Choroid plexus epithelial cell (primary cell): ENCODE measurements at places on chromosomes 4 and X.

DNA sequence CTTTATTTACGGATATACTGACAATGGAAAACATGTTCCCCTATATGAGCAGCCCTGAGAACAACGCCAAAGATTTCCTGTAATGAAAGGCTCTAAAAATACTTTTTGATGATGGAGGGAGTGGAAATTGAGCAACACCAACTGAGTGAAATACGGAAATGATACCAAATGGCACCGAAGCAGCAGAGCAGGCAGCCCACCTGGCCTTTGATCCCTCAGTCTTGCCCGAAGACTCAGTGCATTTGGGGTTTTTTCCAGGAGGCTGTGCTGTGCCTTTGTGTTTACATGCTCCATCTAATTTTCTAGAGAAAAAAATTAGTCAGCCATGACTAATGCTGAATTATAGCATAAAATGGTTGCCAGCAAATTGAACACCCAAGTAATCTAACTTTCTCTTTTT lies 169.9 kb upstream of the RBPJ start:
- no peak for DNase-seq

DNA sequence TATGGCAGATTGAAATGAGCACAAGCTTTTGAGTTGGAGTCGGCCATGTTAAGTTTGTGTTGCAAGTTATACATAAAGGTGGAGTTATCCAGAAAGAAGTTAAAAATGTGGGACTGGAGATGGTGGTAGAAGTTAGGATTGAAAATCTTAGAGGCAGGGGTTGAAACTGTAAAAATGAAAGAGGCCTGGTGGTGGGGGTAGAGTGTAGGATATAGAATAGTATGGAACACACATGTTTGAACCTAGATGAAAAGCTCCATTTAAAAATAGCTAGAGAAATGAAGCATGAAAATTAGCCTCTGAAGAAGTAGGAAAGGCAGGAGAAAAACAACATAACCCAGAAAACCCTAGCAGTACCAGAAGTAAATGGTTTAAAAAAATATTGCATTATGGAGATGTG lies 131.8 kb upstream of the ENPEP start:
- DNase-seq = peak; percentile 68

- DNase-seq = peak; percentile 50
Observed at GRCh38 chrX:826448-826847, 195.9 kb downstream of the SHOX start.

GRCh38 chr4:71732706-71733105 lies 51.2 kb downstream of the GC start:
- DNase-seq = peak; percentile 55

- no peak for DNase-seq
Observed at GRCh38 chr4:77124576-77124975, 32.4 kb upstream of the CCNG2 start.

DNA sequence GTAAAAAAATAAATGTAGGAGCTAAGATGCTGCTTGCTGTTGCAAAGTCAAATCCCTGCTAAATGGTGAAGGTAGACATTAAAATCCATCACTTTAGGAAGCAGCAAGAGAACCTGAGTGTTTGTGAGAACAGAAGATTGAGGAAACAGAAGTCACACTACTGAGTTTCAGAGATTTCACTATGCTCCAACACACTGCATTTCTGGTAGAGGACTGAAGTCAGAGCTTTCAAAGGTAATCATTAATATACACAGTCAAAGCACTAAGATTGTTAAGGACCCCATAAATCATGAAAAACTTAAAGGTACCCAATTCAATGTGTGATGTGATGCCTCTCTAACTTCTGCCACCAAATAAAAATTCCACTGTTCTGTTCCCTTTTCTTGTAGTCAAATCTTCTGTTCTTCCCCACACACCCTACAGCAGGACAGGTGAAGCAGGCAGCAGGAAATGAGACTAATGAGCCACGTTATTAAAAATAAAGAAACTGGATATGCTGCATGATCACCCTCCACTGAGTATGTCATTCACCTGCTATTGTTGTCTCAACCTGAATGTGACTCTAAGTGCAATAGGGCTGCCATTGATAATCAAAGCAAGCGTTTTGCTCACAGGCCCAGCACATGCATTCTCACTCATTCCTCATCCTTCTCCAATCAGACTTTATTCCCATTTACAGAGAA lies 28.9 kb upstream of the APELA start:
- DNase-seq = no peak

DNA sequence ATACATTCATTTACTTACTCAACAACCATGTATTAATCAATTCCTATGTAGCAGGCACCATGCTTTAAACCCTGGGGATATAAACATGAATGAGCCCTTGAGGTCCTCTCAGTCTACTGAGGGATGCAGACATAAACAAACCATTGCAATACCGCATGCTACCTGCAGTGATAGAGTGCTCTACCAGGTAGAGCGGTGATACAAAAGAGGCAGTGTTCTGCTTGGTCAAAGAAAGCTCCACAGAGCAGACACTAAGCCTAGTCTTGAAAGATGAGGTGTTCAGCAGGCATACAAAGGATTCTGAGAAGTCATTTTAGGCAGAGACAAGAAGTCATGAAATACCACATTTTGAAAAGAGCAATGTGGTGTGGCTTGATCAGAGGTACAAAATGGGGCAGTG lies 26.9 kb upstream of the AMOT start:
- no peak for DNase-seq

DNA sequence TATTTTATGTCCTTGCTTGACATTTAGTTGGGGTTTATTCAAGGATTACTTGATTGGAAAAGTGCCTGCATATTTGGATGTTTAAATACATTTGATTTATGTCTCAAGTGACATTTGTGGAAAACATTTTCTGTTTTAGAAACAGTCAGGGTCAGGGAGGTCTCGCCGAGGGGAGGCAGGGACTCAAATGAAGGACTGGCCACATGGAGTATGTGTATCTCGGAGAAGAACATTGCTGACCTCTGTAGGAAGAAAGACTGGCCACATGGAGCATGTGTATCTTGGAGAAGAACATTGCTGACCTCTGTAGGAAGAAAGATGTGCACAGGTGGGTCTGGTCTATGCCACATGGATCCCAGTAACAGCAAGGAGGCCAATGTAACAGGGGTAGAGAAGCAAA lies 233.6 kb downstream of the TRIML1 start:
- no peak for DNase-seq
